ENCODE measurements at places on chromosomes 7 and 10.

DNA sequence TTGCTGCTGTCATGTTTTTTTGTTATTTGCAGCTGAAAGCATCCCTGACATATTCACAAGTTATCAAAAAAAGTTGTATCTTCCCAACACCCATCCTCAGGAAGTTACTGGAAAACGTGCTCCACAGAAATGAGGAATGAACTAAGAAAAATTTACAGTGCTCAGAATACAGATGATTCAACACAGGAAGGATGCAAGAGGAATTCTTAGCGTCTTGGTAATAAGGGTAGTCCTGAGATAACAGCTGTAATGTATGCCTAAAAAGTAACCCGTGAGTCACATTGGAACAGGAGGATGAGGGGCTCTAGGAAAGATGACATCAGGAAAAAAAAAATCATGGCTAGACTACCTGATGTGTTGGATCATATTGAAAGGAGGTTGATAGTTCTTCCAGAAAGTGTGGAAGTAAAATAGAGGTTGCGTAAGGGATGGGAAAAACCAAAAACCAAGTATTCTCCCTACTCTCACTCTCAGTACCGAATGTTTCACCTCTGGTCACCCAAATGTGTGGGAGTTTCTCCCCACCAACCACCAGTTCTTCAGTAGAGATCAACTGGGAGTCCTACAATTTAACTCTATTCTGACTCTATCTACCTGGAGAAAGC is 3.9 kb downstream of the ADAM12 start:
- DNase-seq, result no peak

DNA sequence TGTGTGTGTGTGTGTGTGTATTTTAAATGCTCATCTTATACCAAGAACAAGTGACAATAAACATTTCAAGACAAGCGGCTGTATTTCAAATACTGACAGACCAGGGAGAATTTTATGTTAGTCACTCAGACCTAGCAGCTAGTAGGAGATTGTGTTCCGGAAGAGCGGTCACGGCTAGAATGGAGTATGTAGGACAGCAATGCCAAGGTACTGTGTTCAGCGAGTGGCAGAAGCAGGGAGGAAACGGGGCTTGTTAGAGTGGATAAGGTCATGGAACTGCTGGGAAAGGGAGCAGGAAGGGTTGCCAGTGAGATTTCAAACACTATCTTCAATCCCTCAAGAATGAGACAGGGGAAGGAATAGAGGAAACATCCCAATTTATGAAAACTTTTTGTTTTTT is 260.5 kb upstream of the PITRM1 start:
- DNase-seq, result no peak

- no peak for DNase-seq
These were observed 84.2 kb downstream of the CDK6 start for GRCh38 chr7:92751902-92752901.

DNA sequence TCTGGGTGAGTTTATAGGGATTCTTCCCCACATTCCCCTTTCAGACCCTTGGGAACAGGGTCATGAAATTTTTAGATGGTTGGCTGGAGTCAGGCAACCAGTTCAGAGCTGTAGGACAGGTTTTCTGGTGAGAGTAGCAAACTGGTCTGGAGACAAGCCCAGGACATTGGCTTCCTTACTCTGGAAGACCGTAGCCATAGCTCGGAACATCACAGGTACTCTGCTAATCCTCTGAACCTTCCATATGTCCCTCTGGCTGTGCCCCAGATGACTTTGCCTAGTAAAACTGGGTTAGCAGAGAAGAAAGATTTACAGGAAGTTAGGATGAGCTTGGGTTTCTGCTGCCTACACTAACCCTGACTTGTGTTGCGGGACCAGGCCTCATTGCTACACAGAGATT is 104.5 kb upstream of the MKLN1 start:
- DNase-seq, result no peak

DNA sequence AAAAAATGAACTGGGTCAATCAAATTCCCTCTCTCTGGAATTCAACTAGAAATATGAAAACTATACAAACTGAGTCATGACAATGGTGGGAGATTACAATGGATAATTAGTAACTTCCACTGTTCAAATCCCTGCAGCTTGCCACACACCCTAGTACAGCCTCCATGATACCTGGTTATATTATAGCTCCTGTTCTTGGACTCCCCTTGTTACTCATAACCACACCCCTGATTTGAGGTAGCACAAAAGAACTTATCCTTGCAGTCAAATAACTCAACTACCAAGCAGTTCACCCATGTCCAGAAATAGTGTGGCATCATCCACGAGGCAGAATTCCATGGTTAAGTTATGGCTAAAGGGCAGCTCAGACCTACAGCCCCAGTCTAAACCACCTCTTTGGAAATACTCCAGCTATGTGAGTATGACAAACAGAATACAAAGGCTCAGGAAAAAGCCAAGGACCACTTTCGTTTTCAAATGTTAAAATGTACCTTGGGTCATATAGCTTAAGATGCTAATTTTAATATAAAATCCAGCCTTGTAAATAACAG is 164.7 kb downstream of the CPEB3 start:
- DNase-seq, result no peak

- DNase-seq, result no peak
These were observed 26.3 kb upstream of the PWWP2B start for GRCh38 chr10:132370426-132371340.

- no peak for DNase-seq
These were observed 38.3 kb upstream of the BTBD16 start for GRCh38 chr10:122232769-122233168.

DNA sequence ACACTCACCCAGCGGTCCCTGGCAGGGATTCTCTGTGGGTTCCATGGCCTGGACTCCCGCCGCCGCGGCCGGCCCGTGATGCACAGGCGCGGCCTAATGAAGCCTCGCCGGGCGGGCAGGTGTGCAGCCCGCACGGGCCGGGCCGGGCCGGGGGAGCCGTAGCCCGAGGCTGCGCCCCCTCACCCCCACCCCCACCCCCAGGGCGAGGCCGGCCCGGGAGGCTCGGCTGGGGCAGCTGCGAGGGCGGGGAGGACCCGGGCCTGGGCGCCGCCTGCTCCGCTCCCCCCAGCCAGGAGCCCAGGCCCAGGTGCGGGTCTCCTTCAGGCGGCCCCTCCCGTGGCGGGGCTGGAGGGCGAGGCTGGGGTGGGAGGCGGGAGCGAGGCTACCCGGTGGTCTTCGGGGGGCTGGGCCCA is at the start of gene NOBOX:
NOBOX (minus strand) TSS at position 45 of the 413 bp plus-strand sequence.
- DNase-seq, result no peak

- no peak for DNase-seq
These were observed at the start of gene DNAH11 for GRCh38 chr7:21542891-21543527. Gene DNAH11 (plus strand): TSS chr7:21543039. CDS start chr7:21543246, 207 bp downstream.

GRCh38 chr10:25901199-25901598 is 32.8 kb upstream of the MYO3A start:
- no peak for DNase-seq

DNA sequence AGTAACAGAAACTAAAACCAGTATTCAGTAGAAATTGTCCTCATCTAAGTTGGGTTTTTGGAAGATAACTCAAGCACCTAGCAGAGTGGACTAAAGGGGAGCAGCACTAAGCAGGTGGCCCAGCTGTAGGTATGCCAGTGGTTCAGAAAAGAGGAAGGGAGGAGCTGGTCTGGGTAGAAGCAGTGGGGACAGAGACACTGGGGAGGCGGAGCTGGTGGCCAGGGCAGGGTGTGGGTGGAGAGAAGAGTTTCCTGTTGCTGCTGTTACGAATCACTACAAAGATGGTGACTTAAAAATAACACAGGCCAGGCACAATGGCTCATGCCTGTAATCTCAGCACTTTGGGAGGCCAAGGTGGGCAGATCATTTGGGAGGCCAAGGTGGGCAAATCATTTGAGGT is 136.2 kb downstream of the WDR11 start:
- DNase-seq, result no peak

DNA sequence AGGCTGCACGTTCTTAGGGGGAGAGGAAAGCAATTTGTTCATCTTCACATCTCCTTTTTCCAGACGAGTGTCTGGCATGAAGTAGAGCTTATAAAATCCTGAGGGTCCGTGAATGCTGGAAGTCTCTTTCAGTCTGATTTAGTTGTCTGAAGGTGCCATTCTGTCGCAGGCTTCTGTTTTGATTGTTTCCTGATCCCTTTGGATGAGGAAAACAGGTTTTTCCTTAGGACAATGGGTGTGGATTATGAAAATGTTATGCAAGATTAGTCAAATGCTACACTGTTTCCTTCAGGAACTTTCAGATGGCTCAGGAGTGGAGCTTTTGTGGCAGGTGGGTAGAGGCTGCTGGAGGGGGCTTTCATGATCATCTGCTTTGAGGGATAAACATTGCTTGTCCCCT is at the start of gene ITPRID1:
ITPRID1 (plus strand) TSS at position 301 of the 400 bp plus-strand sequence. CDS start 38,935 bp downstream, outside the sequence.
- DNase-seq, result no peak

DNA sequence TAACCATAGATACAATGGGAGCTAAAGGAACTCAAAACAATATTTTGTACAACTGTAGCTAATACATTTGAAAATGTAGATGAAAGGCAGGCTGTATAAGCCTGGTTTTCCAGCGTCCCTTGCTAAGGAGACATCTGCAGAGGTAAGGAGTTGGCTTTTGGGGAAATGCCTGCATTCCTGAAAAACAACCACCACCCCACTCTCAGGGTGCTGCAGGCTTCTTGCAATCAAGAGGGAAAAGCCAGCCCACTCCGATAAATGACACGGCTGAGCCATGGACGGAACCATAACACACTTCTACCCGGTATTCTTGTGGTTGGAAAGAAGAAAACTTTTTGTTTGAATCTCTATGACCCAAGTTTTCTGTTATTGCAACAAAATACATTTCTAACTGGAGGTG is 200.3 kb downstream of the TEX36 start:
- no peak for DNase-seq

DNA sequence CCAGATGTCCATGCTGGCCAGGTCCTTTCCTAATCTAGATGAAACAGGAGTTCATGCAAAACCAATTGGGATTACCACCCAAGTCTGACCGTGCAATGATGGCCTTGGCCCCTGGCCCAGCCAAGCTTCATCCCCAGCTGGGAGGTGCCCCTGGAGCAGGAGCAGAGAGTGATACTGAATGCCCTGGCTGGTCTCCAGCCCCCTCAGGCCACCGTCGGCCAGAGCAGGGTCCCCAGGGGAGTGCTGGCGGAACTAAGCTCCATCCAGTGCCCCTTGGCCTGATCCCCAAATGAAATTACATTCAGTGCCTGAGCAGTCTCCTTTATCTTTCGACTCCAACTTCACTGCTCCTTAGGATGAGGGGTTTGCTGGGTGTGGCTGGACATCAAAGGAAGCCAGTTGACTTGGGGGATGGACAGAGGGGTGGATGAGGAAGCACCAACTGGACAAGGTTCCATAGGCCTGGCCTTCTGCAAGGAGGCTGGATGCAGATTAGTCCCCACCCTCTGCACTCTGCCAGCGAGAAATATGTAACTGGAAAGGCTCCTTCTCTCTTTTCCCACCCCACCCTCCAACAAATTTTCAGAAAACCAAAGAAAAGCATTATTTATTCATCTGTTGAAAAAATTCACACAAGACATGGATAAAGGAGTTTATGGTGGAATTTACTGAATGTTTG is 275.5 kb downstream of the PLXNA4 start:
- DNase-seq, result no peak

DNA sequence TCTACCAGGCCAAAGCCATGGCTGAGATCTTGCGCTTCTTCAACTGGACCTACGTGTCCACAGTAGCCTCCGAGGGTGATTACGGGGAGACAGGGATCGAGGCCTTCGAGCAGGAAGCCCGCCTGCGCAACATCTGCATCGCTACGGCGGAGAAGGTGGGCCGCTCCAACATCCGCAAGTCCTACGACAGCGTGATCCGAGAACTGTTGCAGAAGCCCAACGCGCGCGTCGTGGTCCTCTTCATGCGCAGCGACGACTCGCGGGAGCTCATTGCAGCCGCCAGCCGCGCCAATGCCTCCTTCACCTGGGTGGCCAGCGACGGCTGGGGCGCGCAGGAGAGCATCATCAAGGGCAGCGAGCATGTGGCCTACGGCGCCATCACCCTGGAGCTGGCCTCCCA is 142.7 kb downstream of the GRM3 start:
- DNase-seq, result no peak

DNA sequence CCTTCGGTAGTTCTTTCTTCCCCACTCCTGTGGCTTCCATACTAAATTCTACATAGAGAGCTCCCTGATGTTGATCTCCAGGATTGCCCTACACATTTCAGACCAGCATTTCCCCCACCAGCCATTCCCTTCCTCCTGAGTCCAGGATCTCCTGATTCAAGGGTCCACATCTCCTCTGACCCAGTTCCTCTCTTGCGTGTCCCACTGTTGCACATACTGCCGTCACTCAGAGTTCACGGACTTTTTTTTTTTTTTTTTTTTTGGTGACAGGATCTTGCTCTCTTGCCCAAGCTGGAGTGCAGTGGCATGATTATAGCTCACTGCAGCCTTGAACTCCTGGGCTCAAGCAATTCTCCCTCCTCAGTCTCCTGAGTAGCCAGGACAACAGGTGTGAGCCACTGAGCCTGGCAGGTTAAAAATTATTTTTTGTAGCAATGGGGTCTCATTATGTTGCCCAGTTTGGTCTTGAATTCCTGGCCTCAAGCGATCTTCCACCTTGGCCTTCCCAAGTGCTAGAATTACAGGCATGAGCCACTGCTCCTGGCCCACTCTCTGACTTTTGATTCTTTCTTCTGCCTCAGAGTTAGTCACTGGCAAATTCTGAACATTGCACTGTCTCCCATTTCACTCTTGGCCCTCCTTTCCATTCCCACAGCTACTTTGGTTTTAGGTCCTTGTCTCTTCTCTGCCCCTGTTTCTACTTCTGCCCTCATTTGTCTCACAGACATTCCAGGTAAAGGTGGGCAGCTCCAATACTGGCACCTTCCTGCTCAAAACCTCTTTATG is 29.6 kb upstream of the ZRANB1 start:
- DNase-seq, result no peak

GRCh38 chr7:76031964-76032363 is 15.8 kb downstream of the STYXL1 start:
- no peak for DNase-seq

DNA sequence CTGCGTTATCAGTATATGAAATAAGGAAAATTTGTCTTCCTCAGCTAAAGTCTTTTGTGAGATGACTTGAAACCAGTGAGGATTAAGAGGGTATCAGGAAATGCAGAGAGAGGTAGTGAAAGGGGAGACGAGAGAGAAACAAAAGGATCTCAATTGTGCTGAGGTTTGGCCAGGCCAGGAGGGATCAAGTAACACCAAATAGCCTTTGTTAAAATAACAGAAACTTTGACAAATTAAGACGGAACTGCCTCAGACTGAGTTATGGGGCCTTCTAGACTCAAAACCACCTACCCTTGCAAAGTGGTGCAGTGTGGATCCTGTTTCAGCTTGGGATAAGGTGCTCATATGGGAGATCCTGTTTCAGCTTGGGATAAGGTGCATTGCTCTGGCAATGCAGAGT is 263.1 kb downstream of the CREB5 start:
- DNase-seq, result no peak

DNA sequence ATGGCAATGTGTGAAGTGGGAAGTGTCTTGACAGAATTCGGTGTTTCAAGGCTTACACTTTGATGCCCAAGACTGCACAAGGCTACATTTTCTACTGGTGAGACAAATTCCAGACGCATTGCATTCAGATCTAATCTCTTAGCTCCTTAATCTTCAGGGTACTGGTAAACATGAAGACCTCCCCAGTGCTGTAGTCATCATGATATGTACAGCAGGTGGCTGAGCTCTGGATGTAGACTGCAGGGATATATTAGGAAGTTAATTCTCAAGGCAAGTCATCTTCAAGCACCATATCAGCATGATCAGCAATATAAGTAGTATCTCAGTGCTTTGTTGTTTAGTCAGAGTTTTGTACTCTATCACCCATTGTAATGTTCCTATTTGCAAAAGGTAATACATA is 61.8 kb downstream of the IKZF1 start:
- no peak for DNase-seq
